ENCODE measurements at places on chromosomes 6 and 20.

DNA sequence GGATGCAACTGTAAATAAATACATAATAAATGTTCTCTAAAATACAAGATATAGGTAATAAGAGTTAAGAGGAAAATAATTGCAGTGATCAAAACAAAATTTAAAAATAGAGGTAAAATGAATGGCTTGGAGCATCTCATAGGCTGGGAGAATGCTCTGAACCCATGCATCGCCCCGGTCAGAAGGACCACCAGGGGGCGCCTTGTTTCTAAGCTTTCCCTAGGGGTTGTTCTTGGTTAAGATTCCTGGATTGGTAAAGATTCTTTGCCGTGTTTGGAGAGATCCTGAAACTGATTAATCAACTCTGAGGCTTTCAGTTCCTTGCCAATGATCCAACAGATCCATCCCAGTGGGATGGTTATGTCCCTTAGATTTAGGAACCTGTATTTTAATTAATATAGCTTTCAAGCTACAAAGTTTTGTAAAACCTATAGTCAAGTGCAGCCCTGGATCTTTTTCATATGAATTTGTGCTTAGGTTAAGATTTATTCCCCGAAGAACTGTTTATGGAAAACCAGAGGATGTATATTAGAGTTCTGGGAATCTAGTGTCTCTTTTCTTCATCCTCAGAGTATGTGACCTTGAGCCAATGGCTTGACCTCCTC is 45.3 kb upstream of the PRELID3B start:
- peak; percentile 32 for DNase-seq

DNA sequence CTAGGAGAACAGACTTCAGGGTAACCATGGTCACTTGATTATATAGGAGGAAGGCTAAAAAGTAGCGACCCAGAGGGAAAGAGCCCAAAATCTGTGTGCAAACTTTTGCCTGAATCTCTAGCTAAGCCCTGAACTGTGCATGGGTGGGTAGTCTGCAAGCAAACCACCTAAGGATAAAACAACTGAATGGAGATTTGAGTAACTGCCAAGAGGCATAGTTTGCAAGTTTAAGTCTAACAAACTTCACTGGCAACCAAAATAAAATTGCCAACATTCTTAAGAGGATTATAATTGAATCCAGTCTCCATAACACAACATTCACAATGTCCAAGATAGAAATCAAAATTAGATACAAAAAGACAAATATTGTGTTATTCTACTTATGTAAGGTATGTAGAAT is 192.0 kb upstream of the PLN start:
- no peak for DNase-seq

- no peak for DNase-seq
Measured at GRCh38 chr6:16939839-16940238, 162.0 kb upstream of the STMND1 start.

DNA sequence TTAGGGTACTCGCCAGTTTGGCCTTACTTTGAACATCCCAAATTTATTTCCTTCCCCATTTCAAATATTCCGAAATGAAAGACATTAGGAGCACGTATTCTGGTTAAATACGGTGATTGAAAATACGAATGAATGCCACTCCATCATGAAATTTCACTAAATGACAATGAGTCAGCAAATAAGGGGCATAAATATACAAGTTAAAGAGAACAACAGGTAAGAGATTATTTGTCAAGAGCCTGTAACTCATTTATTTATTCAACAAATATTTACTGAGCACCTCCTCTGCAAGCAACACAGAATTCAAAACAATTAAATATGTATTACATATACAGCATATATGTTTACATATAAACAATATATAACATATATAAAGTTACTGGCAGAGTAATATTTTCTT is 44.8 kb downstream of the MYB start:
- DNase-seq: no peak
